MG63 (cell line): ENCODE measurements at places on chromosomes 16 and 17. TPM values are rescaled to one million over a fixed set of nuclear protein-coding genes. Genes with fewer than 3 reads are reported as not detected.

- DNase-seq, result no peak
Observed at GRCh38 chr17:34565713-34566112, 13.7 kb upstream of the TMEM132E start.

ARL5C gene
- total RNA-seq, result not detected in 2 replicates

PCTP gene
- 11.3 and 21.4 TPM in 2 replicates for total RNA-seq

DNA sequence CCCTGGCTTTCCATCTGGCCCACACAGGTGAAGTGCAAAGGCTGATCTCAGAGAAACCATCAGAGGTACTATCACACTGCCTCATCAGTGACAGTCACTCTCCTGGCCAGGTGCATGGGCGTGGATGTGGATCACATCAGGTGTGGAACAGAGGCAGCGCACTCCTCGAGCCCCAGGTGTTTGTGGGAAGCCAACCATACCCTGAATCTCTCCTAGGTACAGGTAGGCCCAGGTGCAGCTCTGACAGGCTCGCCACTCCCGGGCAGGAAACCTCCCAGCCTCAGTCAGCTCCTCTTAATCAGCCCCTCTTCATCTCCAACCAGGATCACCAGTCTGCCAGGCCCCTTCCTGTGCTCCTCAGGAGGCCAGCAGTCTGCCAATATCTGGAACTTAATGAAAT, 31.7 kb downstream of the TLE7 start:
- DNase-seq, result no peak

DNA sequence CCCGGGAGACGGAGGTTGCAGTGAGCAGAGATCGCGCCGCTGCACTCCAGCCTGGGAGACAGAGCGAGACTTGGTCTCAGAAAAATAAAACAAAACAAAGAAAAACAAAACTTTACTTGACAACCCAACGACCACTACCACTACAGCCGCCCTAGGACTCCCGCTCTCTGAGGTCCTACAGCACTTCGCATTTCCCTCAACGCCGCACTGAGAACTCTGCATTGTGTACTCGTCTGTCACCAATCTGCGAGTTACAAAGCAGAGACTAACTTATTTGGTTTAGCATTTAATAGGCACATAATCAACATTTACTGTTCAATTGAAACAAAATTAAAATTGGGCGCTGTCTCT, 479 bp upstream of the ZNF207 start:
- no peak for DNase-seq
